ENCODE measurements at places on chromosomes 2 and 18.

DNA sequence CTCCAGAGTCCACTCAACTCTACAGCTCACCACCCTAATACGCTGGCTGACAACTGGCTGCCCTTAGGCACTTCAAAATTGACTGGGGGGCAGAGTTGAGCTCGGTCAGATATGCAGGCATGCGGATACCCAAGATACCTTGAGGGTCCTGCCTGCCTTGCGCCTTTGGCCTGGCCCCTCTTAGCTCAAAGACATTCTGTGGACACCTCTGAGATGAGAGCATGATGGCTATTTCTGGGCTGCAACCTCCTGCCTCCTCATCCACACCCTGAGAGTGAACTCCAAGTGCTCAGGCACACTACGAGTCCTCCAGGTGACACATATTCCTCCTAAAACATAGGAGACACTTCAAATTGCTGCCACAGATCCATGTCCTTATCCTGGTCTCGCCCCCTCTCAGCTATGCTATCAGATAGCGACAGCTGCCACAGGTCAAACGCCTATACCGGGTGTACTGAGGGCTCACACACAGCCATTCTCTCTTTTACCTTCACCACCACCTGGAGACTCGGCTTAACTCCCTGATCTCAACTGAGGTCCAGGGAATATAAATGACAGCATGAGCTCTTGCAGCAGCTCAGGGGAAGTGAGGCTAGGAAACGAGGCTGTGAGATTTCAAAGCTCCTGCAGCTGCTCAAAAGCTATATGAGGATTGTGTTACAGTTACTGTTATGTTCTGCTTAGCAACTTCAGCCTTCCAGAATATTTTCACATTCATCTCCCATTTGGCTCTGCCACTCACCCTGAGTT is 60.5 kb upstream of the TEX51 start:
- DNase-seq: peak; percentile 76

DNA sequence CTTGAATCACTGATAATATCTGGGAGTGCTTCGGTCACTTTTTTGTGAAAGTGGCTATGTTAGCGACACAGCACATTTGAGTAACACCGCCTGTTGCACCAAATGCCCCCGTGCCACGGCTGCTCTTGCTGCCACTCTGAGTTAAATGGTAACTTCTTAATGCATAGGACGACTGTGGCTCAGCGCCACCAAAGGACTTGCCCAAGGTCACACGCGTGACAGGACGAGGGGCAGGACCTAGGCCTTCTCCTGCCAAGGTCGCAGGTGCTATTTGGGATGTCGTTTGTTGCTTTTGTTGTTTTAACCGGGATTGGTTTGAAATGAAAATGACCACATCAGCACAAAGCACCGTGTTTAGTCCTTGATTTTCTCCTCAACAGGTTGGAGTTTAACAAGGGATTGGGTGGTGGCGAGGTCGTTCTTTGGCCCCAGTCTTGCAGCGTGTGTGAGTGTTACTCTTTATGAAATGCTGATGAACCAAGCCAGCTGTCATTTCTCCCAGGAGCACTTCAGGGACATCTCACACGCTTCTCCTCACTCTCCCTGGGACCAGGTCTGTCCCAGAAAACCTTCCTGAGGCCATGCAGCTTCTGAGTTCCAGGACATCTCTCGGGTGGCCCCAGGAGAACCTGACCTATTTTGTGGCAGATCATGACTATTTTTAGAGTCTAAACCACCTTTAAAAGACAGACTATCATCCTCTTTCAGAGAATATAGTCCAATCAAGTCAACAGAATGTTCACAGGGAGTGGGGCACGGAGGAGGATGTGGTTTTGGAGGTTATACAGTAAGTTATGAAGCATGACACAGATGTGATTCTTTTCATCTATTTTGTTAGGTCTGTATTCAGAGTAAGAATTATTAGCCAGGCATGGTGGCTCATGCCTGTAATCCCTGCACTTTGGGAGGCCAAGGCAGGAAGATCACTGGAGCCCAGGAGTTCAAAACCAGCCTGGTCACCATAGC is 49.9 kb downstream of the MTCL1 start:
- DNase-seq: no peak

DNA sequence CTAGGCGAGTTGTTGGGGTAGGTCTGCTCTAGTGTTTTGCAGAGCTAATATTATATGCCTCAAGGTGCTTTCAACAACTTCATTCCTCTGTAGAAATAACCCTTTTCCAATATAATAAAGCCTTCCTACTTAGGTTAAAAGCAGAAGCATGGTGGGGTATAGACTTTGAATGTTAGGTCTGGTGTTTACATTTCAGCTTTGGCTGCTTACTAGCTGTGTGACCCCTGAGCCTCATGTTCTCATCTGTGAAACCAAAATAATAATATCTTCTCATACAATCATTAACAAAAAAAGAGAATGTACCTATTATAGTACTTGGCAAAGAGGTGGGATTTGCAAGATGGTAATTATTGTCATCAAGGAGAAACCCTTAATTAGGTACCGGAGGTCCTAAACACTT is 386.6 kb downstream of the NBAS start:
- no peak for DNase-seq

DNA sequence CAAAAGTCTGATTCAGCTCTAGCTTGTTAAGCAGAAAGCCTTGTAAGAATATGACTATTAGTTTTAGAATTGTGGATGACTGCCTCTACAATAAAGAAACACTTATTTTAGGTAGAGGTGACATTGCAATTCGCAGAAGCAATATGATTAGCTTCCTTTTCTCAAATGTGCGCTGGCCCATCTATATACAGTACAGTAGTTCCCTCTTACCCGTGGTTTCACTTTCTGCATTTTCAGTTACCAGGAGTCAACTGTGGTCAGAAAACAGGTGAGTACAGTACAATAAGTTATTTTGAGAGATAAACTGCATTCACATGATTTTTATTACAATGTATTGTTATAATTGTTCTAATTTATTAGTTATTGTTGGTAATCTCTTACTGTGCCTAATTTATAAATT is 405.1 kb downstream of the GPD2 start:
- DNase-seq: no peak

DNA sequence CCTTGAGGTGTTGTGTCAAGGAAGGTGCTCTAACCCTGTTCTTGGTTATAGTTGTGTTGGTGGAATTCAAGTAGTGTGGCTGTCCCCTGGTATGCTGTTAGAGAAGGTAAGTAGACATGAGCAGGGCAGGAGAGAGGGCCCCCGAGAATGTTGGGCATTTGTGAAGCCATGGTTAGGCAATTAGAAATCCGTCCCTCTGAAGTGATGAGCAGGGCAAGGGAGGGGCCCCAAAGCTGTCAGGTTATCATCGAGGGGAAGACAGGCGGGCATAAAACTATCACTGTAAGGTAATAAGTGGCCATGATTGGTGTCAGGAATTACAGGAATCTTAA is 5.2 kb downstream of the XRCC5 start:
- DNase-seq: no peak

DNA sequence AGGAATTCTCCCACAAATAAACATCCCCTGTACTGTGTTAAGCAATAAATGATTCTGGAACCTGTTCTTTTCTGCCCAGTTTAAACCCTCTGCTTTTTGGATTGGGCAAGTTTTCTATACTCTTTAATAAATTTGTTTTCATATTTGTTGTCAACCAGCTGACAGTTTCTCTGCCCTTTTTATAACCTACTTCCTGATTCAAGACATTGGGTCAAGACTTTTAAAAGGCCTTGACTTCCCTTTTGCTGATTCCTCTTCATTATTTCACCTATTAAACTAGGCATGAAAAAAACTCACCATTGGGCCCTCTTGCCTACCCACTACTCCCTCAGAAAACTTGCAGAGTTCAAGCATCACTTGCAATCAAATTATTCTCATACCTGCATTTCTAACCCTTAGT is 459.5 kb downstream of the ARHGAP15 start:
- DNase-seq: no peak

DNA sequence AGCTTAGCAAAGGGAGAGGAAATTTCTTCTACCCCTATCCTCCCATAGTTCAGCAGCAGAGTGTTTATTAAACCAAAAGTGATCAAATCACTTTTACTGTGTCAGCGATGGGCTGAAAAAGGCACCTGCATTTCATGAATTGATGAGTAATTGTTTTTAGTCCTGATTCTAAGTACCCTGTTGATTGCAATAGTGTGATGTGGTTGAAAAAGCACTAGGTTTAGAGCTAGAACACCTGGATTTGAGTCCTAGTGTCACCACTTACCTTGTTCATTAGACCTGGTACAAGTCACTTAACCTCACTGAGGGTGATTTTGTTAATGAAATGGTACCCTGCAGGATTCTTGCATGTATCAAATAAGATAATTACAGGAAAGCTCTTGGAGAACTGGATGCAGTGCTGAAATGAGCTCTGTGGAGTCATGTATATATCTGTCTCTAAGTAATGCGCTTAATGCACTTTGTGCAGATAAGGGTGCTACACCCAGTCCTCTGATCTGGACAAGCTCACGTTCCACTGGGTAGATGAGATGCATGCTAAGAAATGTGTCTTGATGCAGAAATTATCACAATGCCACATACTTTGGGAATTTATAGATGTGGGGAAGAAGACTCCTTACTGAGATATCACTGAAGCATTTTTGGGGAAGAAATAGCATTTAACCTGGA is 289.6 kb downstream of the PARD3B start:
- DNase-seq: no peak

GRCh38 chr2:24521975-24522639 is 31.1 kb downstream of the NCOA1 start:
- DNase-seq: no peak

DNA sequence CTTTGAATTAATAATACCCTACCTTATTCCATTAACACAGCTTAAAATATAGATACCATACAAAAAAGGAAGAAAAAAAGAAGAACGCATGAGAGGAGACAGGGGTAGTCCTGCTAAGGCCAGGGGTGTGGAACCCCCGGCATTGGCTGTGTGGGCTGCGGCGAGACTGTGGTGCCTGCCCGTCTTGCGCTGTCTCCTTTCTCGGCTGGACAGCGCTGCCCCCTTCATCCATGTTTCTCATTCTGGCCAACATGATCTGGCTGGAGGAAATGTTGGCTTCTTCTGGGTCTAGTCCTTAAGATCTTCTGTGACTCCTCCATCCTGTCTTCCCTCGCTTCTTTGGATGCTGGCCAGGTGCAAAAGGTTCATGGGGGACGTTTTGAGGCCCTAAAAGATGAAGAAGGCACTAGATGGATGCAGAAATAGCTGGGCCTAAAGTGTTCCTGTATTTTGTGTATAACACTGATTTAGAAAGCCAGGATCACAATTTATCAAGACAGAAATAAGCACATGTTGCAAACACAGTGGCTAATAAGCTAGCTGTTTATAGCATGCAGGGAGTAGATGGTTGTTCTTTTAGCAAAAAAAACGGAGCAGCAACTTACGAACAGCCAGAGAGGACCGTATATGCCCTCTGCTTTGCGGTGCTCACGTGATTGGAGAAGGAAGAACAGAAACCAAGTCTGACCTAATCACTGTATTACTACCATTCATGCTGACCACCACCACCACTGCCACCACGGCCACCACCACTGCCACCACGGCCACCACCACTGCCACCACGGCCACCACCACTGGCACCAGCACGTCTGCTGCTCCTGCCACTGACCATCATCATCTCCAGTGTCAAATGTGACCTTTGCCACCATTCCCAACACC is 71.7 kb upstream of the ASB18 start:
- no peak for DNase-seq

DNA sequence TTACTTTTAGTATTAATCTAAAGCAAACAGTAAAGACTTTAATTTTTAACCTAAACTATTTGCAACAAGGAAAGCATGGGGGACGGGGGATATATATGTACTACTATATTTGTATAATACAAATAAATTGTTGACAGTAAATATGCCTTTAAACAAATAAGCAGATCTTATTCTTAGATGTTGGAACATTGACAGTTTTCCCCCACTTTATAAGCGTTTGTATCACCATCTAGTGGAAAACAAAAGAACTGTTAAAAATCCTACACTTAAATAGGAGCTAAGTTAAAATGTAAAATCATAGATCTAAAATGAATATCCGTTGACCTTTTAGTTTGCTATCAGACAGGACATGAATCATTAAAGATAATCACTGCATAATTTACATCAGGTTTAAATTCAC is 50.0 kb downstream of the RBBP8 start:
- DNase-seq: no peak

- no peak for DNase-seq
Observed at GRCh38 chr2:83823229-83823628, 635.9 kb downstream of the SUCLG1 start.

- DNase-seq: no peak
Observed at GRCh38 chr2:3289526-3289925, 88.1 kb downstream of the EIPR1 start.

DNA sequence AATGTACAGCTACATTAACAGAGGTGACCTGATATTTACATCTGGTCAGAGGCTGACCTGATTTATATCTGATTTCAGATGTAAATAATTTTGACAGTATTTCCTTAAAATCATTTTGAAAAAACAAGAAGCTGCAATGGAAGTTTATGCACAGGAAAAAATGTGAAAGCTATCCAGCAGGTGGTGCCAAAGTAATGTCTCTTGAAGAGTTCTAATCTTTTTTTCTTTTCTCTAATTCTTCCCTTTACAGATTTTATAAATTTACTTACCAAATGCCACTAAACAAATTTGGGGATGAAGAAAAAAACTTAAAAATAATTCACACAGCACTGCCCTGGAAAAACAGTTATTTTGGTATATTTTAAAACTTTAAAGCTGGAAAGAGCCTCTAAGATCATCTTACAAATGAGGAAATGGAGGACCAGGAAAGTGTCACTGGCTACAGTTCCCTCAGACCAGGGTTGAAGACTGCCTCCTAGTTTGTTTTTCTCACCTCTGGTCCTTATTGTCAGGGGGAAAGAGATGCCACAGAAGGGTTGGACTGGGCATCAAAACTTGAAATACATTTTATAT is 16.4 kb upstream of the FBLN7 start:
- no peak for DNase-seq

DNA sequence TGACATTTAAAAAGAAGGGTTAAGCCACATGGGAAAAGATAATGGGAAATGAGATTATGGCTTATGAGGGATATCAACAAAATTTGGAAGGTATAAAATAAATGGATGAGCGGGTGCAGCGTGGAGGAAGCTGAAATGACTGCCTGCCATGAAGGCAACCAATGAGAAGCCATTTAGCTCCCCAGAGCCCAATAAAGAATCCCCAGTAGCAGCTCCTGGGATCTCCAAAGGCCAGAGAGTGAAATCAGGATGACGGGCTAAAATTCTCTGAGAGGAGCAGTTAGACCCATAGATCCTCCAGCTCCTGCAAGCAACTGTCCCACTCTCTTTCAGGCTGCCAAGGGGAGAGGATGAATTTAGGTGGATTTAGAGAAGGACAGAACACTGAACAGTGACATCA is 12.9 kb upstream of the MAPRE3 start:
- DNase-seq: no peak

DNA sequence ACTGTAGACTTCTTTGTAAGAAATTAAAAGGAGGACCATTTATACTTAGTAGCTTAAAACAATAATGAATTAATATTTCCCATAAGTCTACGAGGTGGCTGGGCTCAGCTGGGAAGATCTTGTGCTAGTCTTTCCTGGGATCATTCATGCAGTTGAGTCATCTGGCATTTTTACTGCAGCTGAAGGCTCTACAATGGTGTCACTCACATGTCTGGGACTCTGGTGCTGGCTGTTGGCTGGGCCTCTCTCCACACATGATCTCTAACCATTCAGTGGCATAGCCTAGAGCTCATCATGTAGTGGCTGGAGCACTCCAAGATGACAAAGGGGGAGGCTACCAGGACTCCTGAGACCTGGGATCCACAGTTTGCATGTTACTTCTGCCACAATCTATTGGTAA is 35.5 kb downstream of the CLASP1 start:
- no peak for DNase-seq
